ENCODE measurements at places on chromosomes 16 and 17. TPM values are rescaled to one million over a fixed set of nuclear protein-coding genes. Genes with fewer than 3 reads are reported as not detected.

DNA sequence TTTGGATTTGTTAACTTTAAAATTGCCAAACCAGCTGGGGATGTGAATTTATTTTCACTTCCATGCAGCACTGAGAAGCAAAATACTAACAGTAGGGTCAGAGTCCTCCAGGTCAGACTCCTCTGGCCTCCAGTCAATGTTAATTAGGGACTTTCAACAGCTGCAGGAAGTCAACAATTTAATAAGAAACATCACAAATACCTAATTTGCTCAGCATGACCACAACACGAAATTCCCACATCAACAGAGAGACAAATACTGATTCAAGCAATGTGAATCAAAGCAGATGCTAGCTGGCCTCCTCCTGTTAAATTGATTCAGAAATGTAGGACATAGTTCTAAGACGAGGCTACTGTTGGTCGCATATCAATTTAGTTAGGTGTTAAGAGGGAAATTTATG lies 111.7 kb downstream of the ABCA8 start:
- no peak overlapping the region for H3K4me3 ChIP-seq
- no peaks in the 10 kb centered on the region for H3K4me1 ChIP-seq
- H3K27ac ChIP-seq: no peak overlapping the region
- no peak for DNase-seq

GRCh38 chr17:57379237-57379894 lies 123.0 kb downstream of the MSI2 start:
- no peak overlapping the region for H3K4me3 ChIP-seq
- H3K4me1 ChIP-seq: peaks cover 29% of the 10 kb centered on the region
- H3K36me3 ChIP-seq: peaks cover 7% of the 10 kb centered on the region
- no peaks in the 10 kb centered on the region for H3K27me3 ChIP-seq
- peak overlapping the region; percentile 56 for H3K27ac ChIP-seq

DNA sequence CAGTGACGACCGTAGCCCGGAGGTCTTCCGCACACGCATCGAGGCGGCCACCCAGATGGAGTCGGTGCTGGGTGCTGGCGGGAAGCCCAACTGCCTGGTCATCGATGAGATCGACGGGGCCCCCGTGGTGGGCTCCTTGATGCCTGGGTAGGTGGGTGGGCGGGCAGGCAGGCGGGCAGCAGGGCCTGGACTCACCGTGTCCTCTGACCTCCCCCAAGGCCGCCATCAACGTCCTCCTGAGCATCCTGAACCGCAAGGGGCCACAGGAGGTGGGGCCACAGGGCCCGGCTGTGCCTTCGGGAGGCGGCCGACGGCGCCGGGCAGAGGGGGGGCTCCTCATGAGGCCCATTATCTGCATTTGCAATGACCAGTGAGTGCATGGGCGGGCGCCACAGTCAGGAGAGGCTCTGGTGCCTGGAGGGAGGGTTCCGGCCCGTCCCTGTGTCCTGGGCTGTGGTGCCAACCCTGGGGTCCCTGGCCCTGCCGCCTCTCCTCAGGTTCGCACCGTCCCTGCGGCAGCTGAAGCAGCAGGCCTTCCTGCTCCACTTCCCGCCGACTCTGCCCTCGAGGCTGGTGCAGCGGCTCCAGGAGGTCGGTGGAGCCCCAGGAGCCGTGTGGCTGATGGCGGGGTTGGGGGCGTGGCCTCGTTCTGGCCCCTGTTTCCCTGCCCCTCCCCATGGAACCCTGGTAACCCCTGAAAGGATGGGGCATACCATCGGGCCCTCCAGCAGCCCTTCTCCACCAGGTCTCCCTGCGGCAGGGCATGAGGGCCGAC lies 4.0 kb downstream of the CHTF18 start:
- DNase-seq: no peak
- no peak overlapping the region for H3K27ac ChIP-seq
- no peak overlapping the region for H3K4me3 ChIP-seq
- H3K36me3 ChIP-seq: no peaks in the 10 kb centered on the region
- H3K27me3 ChIP-seq: no peaks in the 10 kb centered on the region

The SP2 gene
- total RNA-seq: 27.6 TPM

DNA sequence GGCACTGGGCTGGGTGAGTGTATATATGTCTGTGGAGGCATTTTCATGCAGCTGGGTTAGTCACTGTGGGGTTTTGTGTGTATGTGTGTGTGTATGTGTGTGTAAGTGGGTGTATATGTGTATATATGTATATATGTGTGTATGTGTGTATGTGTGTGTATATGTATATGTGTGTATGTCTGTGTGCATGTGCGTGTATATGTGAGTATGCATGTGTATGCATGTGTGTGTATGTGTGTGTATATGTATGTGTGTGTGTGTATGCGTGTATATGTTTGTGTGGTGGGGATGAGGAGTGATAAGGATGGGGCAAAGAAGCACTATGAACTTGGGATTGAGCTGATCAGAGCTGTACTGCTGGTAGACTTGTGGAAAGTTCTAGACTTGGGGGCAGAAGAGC lies 29.0 kb upstream of the PLLP start:
- H3K4me3 ChIP-seq: no peak overlapping the region
- no peak for DNase-seq
- no peaks in the 10 kb centered on the region for H3K36me3 ChIP-seq
- H3K4me1 ChIP-seq: peaks cover 13% of the 10 kb centered on the region

- peak overlapping the region; percentile 59 for H3K4me3 ChIP-seq
- H3K27me3 ChIP-seq: no peaks in the 10 kb centered on the region
- no peak for DNase-seq
- H3K27ac ChIP-seq: peak overlapping the region; percentile 92
Observed at GRCh38 chr17:78719630-78720298, 62.3 kb downstream of the CYTH1 start.
